ENCODE measurements at places on chromosomes 12 and 14.
A peak's percentile ranks its signal among the peaks of the same experiment; 100 is the strongest.

GRCh38 chr12:11771356-11771755, 121.9 kb downstream of the ETV6 start:
- DNase-seq = no peak

DNA sequence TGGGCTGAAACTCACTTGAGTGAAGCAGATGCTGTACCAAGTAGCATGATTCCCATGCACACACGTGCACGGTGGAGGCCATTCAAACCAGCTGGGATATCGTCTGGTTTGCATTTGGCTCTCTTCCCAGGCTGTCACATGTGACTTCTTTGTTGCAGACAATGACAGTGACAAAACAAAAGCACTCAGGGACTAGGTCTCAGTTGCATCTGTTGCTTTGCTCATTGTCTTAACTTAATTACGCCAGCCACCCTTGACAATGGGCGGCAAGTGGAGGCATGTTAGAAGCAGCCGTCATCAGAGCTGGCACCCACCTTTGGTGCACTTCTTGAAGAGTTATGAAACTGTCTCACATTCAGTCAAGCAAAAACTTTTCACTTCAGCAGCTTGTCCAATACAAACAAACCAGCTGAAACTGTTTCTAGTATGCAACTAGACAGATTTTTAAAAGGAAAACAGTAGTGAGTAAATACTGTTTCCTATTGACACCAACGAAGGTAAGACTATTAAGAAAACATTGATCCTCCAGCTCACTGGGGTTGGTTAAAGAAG, 74.3 kb downstream of the IGF1 start:
- DNase-seq = peak; percentile 8

GRCh38 chr12:23504641-23505399, 444.6 kb downstream of the SOX5 start:
- no peak for DNase-seq

DNA sequence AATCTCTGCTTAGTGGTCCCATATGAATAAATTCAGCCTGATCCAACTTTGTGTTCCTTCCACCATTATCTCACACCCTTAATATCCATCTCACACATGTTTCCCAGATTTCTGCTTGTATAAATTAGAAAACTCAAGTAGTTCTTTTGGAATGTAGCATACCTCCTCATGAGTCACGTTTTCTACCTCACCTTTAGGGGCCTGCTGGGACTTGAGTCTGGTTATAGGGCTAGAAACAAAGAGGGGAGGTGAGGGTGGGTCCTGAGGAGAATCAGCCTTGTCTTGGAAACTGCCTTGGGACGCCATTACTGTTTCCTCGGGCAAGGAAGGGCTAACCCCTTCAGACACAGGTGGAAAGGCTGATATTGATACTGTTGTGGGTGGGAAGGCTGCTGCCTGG, 51.1 kb downstream of the EMP1 start:
- DNase-seq = peak; percentile 49

DNA sequence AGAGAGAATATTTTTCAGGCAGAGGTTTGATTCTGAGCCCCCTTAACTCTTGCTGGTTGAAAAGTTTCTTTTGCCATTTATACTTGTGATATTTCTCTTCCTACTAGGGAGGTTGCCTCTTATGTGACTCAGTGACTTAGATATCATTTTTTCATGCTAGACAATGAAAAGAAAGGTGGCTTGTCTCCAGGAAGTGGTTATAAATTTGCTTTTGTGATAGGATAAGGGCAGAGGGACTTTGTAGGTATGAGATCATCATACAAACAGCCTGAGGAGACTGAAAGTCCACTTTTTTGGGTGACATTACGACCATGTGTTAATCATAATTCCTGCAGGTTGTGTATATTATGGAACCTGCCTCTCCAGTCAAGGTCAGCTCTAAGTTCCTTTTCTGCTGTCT, 35.8 kb downstream of the ACSM4 start:
- DNase-seq = no peak

DNA sequence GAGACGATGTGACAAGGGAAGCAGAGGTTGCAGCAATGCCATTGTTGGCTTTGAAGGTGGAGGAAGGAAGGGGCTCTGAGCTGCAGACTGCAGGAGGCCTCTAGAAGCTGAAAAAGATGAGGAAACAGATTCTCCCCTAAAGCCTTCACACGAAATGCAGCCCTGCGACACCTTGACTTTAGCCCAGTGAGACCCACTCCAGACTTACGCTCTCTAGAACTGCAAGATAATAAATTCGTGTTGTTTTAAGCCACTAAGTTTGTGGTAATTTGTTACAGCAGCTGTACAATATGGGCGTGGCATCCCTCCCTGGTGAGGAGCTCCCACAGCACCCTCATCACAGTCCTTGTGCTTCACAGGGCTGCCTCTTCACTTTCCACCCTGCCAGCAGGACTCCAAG, 53.2 kb downstream of the GOLGA5 start:
- no peak for DNase-seq

GRCh38 chr14:93304771-93305170, 28.1 kb downstream of the BTBD7 start:
- no peak for DNase-seq

DNA sequence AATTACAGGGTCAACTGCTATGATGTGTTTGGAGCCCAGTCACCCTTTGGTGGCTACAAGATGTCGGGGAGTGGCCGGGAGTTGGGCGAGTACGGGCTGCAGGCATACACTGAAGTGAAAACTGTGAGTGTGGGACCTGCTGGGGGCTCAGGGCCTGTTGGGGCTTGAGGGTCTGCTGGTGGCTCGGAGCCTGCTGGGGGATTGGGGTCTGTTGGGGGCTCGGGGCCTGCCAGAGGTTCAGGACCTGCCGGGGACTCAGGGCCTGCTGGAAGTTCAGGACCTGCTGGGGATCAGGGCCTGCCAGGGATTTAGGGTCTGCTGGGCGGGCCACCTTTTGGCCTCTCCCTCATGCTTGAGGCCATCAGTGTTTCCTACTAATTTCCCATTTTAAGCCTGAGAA, 37.1 kb downstream of the ALDH2 start:
- no peak for DNase-seq

DNA sequence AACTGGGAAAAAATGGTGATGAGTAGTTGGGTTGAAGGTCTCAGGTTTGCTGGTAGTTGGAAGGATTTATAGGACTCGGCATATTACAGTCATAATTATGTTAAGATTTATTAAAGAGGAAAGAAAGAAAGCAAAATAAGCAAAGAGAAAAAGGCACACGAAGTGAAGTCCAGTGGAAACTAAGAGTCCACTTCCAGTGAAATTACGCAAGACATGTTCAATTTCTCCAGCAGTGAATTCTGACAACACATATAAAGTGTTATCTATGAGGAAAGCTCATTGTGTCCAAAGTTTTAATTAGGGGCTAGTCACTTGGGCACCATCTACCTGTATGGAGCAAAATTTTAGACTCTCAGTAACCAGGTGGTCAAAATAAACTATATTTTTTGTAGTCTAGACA, 143.3 kb downstream of the CEP128 start:
- DNase-seq = no peak

DNA sequence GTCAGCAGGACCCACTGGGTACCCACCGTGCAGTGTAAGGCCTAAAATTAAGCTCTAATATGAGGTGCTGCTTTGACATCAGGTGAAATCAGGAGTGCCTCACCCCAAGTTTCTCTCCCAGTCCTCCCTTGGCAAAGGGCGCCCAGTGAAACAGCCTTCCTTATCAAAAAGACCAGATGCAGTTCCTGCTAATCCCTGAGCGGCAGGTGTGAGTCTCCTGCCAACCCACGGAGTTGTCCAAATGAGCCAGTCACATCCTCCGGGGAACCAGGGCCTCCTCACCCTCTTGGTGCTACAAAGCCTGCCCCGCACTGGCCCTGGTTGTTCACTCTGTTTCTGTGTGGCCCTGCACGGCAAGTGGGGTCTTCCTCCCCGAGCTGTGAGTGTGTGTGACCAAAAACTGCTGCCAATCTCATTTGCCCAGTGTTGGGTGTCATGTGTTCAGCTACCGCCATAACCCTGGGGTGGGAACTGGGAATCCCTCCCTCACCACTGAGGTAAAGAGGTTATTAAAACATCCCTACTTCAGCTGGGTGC, 20.2 kb upstream of the P2RX4 start:
- no peak for DNase-seq

DNA sequence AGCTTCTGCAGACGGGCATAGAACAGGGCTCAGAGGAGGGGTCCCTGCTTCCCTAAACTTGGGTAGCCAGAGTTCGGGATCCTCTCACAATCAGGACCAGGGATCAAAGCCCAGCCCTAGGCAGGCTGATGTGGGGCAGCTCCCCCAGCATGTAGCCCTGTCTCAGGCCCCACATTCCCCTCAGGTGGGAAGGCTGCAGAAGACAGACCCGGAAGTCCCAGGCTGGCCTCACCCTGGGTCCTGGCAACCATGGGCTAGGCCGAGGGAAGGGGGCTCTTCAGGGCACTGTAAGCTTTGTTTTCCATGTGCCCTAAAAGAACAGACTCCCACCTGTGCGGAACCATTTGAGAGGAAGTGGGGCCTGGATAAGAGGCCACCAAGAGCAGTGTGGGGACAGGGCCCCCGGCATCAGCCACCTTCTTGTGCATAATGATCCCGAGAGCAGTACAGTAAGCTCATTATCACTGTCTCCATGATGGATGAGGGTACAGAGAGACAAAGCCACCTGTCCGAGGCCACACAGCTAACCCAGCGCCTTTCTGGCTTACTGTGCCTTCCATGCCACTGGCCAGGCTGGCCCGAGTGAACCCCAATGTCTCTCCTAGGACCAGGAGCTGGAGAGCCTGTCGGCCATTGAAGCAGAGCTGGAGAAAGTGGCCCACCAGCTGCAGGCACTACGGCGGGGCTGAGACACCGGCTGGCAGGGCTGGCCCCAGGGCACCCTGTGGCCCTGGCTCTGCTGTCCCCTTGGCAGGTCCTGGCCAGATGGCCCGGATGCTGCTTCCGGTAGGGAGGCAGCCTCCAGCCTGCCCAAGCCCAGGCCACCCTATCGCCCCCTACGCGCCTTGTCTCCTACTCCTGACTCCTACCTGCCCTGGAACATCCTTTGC, 11.5 kb downstream of the CHGA start:
- DNase-seq = no peak

- no peak for DNase-seq
Measured at GRCh38 chr14:90739318-90740068, 76.7 kb downstream of the TTC7B start.

DNA sequence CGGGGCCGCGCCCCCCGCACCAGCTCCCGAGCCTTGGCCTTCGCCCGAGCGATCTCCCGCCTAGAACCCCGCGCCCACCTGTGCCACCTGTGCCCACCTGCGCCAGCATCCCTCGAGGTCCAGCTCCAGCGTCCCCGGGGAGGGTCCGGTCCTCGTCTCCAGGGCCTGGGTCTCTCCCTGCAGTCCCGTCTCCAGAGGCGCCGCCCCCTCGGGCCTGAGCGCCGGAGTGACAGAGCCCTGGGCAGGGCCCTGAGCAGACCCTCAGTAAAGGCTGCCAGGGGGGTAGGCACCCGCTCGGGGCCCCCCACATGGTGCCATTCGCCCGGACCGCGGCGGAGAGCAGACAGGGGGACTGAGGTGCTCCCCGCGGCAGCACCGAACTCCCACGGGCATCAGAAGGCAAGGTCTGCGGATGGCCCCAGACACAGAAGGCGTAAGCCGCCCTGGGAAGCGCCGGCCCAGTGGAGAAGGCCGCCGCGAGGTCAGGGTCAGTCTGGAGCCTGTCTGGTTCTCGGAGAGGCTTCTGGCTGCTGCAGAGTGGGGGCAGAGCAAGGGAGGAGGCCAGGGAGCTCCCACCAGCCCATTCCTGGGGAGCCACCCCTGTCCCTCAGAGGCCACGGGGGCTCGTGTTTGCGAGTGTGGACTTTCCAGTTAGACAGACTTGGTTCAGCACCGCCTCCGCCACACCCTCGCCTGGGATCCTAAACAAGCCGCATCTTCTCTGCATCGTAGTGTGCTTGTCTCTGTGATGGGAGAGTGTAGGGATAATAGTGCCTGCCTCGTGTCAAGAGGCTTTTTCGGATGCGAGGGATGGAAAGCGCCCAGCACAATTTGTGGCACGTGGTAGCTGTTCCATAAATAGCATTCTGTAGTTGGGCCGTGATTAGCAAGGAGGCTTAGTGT, 1.1 kb upstream of the PPP1R13B start:
- no peak for DNase-seq

- no peak for DNase-seq
Measured at GRCh38 chr14:72515779-72516770, 377.8 kb downstream of the DPF3 start.
